ENCODE measurements at places on chromosomes 5 and 9.
A peak's percentile ranks its signal among the peaks of the same experiment; 100 is the strongest.

- DNase-seq, result no peak
Measured at GRCh38 chr5:9498541-9499497, 47.1 kb downstream of the SEMA5A start.

DNA sequence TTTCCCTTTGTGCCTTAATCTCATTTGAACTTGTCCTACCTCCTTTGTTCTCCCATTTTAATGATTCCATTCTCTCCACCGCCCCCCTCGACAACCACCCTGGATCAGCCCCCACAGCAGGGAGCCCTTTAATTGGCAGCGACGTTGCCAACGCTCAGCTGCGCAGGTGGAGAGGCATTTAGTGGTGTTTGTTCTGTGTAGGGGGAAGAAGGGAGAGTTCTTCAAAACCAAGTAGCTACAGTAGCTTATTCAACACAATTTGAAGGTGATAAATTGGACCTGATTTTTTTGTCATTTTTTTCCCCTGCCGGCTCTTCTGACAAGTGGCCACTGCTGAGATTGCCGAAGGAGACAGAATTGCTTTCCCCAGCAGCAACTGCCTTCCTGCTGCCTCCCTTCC lies 499.1 kb downstream of the CDK5RAP2 start:
- no peak for DNase-seq

DNA sequence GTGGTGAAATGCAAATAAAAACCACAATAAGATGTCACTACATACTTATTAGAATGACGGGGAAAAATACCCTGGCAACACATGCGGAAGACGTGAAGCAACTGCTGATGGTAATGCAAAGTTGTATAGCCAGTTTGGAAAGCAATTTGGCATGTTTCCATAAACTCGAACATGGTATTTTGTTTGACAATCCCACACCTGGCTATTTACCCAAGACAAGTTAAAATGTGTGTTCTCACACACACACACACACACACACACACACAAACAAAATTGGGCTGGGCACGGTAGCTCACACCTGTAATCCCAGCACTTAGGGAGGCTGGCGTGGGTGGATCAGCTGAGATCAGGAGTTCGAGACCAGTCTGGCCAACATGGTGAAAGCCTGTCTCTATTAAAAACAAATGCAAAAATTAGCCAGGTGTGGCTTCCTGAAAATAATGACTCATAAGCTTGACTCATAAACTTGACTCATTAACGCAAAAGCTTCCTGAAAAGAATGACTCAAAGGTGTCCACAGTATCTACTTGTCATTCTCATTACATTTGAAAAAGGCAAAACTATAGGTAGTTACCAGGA lies 456.5 kb downstream of the CDH18 start:
- no peak for DNase-seq

DNA sequence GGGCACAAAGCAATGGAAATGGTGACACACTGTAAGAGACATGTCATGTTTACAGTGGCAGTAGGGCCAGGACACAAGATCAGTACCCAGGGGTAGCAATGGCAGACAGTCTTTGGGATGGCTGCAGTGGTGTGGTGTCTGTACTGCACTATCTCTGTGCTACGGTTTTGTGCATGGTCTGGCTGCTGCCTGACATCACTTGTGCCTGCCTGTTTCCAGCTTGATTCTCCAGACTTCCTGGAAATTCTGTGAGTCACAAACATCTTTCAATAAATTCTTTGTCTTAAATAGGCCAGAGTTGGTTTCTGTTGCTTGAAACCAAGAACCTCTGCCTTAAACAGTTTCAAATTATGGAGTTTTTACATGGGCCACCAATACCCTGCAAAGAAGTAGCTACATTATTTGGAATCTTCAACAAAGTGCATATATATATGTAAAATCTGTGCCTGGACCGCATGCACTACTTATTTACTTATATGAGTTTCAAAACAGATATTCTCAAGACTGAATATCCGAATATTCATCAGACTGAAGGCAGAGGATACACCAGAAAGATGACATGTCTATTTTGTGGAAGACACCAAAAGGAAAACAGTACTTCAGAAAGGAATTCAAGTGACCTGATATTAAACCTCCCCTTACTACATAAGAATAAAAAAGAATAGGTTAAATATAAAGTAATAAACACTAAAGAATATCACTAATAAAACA lies 188.1 kb downstream of the RFX3 start:
- no peak for DNase-seq

DNA sequence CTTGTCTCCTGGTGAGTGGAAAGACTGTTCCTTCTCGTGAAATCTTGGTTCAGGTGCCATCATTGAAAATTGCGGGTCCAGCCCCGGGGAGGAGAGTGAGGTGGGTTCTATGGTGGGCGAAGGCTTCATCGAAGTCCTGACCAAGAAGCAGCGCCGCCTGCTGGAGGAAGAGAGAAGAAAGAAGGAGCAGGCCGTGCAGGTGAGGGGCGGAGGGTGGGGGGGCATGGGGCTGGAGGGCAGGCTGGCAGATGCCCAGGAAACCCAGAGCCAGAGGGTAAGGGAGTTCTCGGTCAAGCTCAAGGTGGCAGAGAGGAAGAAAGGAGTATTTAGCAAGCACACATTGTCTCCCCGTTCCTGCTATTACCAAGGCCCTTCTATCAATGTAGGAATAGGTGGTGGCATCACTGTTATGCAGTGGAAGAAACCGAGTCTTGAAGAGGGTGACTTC lies 24.3 kb upstream of the POMT1 start:
- peak; percentile 48 for DNase-seq

DNA sequence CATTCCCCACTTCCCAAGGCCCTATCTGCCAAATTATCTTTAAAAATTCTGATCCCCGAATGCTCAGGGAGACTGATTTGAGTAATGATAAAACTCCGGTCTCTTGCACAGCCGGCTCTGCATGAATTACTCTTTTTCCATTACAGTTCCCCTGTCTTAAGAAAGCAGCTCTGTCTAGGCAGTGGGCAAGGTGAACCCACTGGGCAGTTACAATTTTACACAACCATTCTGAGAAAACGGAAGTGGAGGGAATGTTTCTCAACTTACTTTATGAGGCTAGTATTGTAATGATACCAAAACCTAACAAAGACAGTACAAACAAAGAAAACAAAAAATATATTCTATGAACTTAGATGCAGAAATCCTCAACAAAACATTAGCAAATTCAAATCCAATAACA lies 100.0 kb downstream of the MCTP1 start:
- DNase-seq, result peak; percentile 1

- DNase-seq, result no peak
Measured at GRCh38 chr9:111994831-111995458, 98.3 kb downstream of the UGCG start.

GRCh38 chr5:10590226-10590999 lies 26.5 kb downstream of the ANKRD33B start:
- no peak for DNase-seq

GRCh38 chr5:60161340-60161934 lies 267.9 kb upstream of the PDE4D start:
- no peak for DNase-seq

GRCh38 chr5:68484307-68485068 lies 268.9 kb downstream of the PIK3R1 start:
- DNase-seq, result no peak

- no peak for DNase-seq
Measured at GRCh38 chr9:27467486-27467885, 56.6 kb upstream of the IFNK start.

DNA sequence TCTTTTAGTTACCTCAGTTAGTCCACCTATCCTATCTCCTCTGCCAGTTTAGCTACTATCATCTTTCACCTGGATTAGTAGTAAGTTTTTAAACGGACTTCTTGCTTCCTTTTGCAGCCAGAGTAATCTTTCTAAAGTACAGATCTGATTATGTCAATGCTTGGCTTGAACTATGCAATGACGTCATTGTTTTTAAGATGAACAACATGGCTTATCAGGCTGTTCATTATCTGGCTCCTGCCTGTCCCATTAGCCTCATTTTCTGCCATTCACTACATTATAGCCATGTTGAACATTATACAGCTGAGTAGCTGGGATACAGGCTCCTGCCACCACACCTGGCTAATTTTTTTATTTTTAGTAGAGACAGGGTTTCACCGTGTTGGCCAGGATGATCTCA lies 98.7 kb downstream of the RANBP17 start:
- no peak for DNase-seq

DNA sequence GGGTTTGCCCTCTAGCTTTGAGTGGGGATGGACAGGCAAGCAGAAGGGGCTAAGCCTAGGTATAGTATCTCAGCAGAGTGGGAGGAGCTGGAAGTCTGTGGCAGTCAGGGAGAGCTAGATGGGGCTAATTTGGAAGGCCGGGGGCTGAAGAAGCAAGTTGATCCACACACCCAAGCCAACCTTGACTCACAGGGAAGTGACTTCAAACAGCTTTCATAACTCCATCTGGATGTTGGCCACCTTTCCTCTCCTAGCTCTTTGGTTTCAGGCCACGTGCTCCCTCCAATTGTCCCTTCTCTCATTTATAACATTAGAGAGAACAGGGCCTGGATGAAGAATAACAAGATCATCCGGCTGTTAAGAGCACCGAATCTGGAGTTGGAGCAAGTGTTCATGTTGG lies 36.8 kb downstream of the EGR1 start:
- DNase-seq, result no peak

- no peak for DNase-seq
Measured at GRCh38 chr9:107367727-107368502, 84.8 kb downstream of the RAD23B start.

- DNase-seq, result no peak
Measured at GRCh38 chr5:28726815-28727214, 1688.4 kb upstream of the CDH9 start.

DNA sequence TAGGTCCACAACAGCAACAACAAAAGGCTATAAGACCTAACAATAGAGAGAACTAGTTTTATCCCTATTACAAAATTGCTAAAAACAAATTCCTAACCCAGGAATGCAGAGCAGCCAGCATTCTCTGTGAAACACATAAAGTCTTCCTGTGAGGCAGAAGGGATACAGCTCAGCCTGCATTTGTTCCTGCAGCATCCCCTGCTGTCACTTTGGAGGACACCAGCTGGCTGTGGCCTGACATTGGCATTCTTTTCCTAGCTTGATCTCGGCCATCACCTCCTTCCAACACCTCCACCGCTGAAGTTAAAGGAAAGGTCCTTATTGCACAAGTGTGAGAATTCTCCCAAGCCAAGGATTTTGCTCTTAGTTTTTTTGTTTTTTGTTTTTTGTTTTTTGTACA lies 186.1 kb downstream of the SNCAIP start:
- DNase-seq, result no peak

DNA sequence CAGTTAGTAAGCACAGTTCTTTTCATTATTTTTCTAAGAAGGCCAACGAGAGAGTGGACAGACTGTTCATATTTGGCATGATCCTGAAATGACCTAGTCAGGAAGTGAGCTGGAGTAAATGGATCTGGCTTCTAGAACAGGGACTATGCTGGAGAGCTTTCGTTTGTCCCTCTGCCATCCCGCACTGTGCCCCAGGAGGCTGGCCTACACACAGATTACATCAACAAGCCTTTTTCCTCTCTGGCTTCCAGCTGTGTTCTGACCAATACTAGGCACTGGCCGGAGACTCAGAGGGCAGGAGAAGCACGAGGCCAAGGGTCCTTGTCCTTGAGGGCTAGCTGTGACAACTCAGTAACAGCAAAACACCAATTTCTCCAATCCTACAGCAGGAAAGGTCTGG lies 127.8 kb downstream of the MED27 start:
- DNase-seq, result no peak
